Right cardiac atrium (tissue), 5 donors: ENCODE measurements at places on chromosomes 7 and 10.
A peak's percentile ranks its signal among the peaks of the same experiment; 100 is the strongest.

GRCh38 chr10:113708640-113709039, 28.9 kb downstream of the CASP7 start:
- DNase-seq, result no peak

DNA sequence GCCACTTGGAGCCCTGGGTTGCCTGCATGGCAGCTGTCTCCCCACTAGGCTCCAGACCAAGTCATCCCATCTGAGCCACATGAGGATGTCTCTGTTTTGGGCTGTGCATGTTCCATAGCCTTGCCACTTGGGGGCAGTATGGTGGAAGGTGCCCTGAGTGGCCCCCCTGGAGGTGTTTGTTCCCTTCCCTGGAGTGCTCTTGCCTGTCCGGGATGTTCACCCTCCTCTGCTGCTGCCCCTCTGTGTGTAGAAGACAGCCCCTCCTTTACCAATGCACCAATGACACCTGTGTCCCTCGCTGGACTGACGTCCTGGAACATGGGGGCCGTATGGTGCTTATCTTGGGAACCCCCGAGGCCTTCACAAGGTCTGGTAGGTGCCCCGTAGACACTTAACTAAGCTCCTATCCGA, 100.2 kb downstream of the ACTR3B start:
- DNase-seq, result no peak

GRCh38 chr7:129804111-129804889, 148.5 kb downstream of the UBE2H start:
- DNase-seq, result no peak

DNA sequence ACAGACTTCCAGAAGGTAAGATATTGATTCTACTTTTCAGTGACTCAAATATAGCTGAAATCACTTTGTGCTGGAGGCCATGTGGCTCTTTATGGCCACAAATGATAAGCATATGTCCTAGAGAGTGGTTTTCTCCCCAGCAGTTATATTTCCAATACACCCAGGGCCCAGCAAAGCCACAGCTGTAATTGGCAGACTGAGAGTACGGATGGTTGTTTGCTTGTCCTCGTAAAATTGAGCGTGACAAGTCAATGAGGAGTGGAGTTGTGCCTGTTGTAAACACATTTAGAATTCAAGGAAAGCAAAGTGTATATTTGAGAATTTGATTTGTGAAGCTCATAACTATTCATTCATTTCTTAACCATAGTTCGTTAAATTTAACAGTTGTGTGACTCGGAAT, 201.8 kb downstream of the LHFPL3 start:
- no peak for DNase-seq

GRCh38 chr10:90314718-90315117, 543.1 kb downstream of the HTR7 start:
- DNase-seq, result no peak

DNA sequence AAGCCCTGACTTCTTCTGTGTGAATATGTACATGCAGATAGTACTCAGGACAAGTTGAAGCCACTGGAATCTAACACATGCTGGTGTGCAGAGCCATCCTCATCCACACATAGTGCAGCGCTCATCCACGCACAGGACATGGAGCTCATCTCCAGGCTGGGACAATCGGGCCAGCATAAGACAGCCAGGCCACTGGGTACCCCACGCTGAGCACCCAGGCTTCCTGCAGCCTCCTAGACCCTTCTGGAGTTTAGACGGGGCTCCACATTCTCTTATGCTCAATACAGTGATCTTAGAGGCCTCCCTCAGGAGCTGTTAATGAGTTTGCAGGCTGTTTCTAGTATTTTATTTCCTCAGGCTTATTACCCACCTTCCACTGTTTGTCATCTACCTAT, 238.9 kb downstream of the TNS3 start:
- DNase-seq, result no peak

DNA sequence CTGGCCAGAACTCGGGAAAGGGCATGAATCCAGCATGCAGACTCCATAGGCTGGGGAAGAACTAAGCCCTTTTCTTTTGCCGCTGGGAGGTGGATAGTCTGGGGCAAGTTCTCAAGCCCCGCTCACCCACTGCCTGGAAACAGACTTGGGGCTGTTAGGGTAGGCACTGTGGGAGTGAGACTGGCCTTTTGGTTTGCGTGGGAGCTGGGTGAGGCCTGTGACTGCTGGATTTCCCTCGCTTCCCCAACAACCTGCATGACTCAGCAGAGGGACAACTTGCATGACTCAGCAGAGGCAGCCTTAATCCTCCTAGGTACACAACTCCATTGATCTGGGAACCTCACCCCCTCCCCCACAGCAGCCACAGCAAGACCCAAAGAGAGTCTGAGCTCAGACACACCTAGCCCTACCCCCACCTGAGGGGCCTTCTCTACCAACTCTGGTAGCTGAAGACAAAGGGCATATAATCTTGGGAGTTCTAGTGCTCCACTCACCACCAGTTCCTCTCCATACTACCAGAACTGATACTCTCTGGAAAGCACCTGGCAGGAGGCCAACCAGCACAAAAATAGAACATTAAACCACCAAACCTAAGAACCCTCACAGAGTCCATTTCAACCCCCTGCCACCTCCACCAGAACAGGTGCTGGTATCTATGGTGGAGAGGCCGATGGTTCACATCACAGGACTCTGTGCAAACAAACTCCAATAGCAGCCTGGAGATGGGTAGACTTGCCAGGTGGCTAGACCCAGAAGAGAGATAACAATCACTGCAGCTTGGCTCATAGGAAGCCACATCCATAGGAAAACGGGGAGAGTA, 81.4 kb upstream of the LAMB4 start:
- DNase-seq, result no peak

DNA sequence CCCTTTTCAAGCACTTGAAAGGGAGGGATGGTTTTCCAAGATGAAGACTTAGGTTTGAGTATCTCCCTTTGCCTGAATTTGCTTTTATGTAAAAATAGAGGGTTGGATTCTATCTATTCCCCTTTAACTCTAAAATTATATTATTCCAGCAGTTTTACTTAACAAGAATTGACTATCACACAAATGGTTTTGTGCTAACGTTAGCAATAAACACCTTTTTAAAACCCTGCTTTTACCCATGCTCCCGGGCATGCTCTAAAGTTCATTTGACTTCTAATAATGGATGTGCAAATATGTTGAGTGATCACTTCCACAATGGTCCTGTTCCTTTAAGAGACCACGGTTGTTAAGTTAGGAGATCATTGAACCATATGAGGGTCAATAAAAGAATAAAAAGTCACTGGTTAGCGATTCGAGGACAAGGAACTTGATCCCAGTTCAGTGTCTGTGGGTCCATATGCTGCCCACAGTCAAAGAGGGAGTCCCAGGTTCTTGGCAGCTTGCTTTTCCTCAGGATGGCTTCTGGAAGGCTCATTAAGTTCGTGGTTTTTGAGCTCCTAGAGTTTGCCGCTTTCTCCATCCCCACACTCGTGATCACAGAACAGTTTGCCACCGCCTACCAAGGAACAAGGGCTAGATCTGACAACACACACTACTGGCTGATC, at the start of gene TMEM236:
Gene TMEM236, plus strand, starts transcription at position 421 of the 665 bp plus-strand sequence. Its CDS starts 95 bp downstream, at position 516.
- no peak for DNase-seq

- DNase-seq, result peak; percentile 26
These were observed 426.6 kb downstream of the DNAJB6 start for GRCh38 chr7:157763279-157764000.

DNA sequence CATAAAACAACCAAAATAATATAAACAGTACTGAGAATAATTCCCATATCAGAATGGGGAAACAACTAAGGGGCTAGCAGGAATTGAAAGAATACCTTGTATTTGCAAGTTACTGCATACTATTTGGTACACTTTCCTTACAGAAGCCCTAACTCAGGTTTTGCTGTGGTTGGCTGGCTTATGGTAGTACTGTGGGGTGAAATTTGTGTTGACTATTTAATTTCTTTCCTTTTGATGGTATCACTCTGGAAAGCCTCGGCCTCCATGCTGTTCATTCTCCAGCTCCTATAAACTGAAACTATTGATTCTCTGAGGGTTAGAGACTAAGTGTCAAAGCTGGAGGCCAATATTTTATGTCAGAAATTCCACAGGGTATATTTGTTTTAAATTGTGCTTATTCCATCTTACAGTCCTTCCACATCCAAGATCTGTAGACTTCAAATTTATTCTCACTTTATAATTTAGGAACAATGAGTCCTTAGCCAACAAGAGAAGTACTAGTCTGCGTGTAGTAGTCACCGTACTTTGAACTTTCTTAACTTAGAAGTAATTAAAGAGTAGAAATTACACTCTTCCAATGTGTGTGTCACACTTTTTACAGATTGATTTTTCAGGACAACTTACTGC, 13.4 kb downstream of the SKIDA1 start:
- DNase-seq, result no peak

GRCh38 chr10:93667795-93668194, 34.6 kb downstream of the FRA10AC1 start:
- no peak for DNase-seq

- no peak for DNase-seq
These were observed 56.1 kb downstream of the MKI67 start for GRCh38 chr10:128070161-128070560.

- DNase-seq, result no peak
These were observed 843.5 kb downstream of the LRMDA start for GRCh38 chr10:76274933-76275332.

GRCh38 chr7:142391191-142391992, 133.5 kb upstream of the PRSS58 start:
- DNase-seq, result no peak

DNA sequence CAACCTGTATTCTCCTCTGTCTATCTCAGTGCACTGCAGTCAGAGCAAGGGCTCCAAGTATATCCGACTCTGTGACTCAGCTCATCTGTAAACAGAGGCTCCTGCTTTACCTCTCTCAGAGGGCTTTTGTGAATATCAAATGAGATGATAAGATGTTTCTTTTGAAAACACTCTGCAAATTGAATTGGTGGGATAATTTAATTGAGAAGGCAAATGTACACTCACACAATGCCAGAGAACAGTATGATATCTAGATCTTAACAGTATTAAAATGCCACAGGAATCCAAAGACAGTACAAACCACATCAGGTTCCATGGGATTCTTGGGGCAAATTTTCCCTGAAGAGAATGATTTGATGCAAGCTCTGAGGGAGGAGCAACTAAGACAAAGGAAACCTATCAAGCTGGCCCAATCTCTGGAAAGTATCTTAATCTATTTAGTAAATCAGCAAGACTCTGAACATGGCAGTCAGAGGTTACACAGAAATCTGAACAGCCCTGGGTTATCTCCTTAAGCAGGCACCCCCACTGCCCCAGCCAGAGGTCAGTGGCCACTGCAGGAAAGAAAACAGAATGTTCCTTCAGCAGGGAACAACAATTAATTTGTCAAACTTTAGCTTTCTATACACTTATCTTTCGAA, 45.9 kb downstream of the DOCK4 start:
- no peak for DNase-seq

DNA sequence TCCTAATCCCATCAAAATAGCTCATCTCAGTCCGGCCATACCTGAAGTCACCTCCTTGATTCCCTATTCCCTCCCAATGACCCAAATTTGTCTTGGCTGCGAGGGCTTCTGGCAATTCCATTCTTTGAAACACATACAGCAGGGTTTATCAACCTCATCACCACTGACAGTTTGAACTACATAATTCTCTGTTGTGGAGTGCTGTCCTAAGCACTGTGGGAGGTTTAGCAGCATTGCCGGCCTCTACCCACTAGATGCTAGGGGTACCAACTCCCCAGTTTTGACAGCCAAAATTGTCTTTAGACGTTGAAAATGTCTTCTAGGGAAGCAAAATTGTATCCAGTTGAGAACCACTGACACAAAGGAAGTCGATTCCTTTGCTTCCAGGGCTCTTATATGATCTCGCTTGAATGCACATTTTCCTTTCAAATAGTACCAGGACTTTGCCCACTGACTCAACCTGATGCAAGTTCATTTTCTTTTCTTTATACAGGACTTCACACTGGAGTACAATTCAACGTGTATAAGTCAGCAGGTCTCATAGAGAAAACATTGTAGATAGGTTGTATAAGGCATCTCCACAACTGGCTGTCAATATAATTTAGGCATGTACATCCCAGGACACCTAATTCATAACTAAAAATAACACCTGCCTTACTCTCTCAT, 133.3 kb downstream of the STRA8 start:
- no peak for DNase-seq

GRCh38 chr10:94042001-94042833, 48.5 kb downstream of the PLCE1 start:
- no peak for DNase-seq

DNA sequence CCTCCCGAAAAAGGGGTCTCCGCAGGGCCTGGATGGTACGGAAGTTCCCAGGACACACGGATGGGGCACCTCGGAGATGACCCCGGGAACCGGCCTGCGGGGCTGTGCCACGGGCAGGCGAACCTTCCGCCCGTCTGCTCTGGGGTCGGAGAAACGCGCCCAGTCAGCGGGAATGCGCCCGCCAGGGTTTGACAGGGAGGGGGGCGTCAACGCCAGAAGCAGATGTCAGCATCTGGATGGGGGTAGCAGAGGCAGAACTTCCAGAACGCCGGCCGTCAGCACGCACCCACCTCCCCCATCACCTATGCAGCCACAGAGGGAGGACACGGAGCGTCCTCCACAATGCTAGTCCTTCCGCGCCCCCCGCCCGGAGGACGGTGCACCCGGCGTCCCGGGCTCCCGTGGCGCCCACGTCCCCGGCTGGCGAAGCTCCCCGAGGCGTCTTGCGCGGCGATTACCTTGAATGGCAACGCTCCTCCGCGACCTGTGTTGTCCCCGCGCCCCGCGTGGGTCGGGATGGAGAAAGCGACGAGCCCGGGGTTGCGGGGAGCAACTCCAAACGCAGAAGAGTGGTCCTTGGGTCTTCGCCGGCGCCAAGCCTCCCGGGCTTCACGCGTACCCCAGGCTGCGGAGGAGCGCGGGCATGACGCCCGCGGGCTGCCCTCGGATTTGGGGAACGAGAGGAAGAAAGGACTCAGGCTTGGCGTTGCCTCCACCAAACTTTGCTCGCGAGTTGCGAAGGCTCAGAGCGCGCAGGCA, 561 bp downstream of the FGFR2 start:
- DNase-seq, result peak; percentile 75

GRCh38 chr7:28999895-29000716, 42.0 kb upstream of the TRIL start:
- no peak for DNase-seq

GRCh38 chr10:22583683-22584082, 130.7 kb downstream of the PIP4K2A start:
- DNase-seq, result no peak

GRCh38 chr7:155258226-155258560, 39.5 kb upstream of the INSIG1 start:
- DNase-seq, result no peak

DNA sequence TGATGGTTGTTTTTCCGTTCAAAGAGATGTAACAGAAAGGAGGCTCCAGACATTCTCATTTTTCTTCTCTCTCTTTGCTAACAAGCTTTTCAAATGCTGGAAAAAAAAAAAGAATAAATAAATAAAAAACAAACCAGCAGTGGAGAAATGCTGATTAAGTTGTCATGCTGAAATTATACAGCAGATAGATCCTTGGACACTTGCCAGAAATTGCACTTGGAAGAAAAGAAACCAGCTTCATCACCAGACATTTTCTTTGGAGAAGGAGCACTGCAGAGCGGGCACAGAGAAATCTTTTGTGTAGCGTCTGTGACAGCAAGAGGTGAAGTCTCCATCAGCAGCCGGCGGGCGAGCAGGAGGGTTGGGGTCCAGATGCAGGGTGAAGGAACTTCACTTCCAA, 55.8 kb downstream of the CLRN3 start:
- no peak for DNase-seq

- no peak for DNase-seq
These were observed 62.3 kb downstream of the TMEM26 start for GRCh38 chr10:61390851-61391250.

- DNase-seq, result no peak
These were observed 54.1 kb downstream of the SRI start for GRCh38 chr7:88165697-88166096.
